ENCODE measurements at places on chromosomes 1 and 21. TPM values are rescaled to one million over a fixed set of nuclear protein-coding genes. Genes with fewer than 3 reads are reported as not detected.

The CITED4 gene
- 6.1 TPM for total RNA-seq

The HUNK gene
- under 0.01 TPM for total RNA-seq

The CSRP1 gene
- 556 TPM for total RNA-seq

The COL24A1 gene
- 0.87 TPM for total RNA-seq

The UBXN10 gene
- not detected for total RNA-seq

The SLC22A15 gene
- total RNA-seq: 1.9 TPM

The GPR137B gene
- total RNA-seq: 11.3 TPM

The PLA2G2F gene
- total RNA-seq: not detected

The PPM1J gene
- total RNA-seq: 0.53 TPM

The TAL1 gene
- 0.31 TPM for total RNA-seq

The UTS2 gene
- not detected for total RNA-seq

The CRNN gene
- not detected for total RNA-seq

The PLEKHO1 gene
- total RNA-seq: 39.2 TPM

The SH3D21 gene
- 1.3 TPM for total RNA-seq

The VPS13D gene
- total RNA-seq: 31.0 TPM

The FGGY gene
- total RNA-seq: 19.2 TPM

The TRIM62 gene
- total RNA-seq: 3.4 TPM

The BRDT gene
- total RNA-seq: not detected

The PRKCZ gene
- total RNA-seq: 2.2 TPM

The S100A3 gene
- 13.3 TPM for total RNA-seq

The TXNIP gene
- 51.5 TPM for total RNA-seq

The FAM76A gene
- 25.6 TPM for total RNA-seq

The KRTAP19-3 gene
- total RNA-seq: not detected

The SMIM1 gene
- 0.53 TPM for total RNA-seq

The KIF17 gene
- 0.19 TPM for total RNA-seq

The DPM3 gene
- 24.9 TPM for total RNA-seq

The SERPINC1 gene
- total RNA-seq: 0.12 TPM

The HES3 gene
- not detected for total RNA-seq

The VCAM1 gene
- 0.66 TPM for total RNA-seq

The DMBX1 gene
- total RNA-seq: not detected

The C8B gene
- total RNA-seq: not detected

The RNU1-4 gene
- 1,390 TPM for total RNA-seq

The GJA9 gene
- not detected for total RNA-seq

The NTMT2 gene
- total RNA-seq: not detected

The LCK gene
- not detected for total RNA-seq

The ANKRD35 gene
- total RNA-seq: 8.5 TPM

The NR1I3 gene
- total RNA-seq: not detected

The PRR9 gene
- total RNA-seq: not detected

The SOD1 gene
- total RNA-seq: 371 TPM

The TCHHL1 gene
- not detected for total RNA-seq

The FMOD gene
- total RNA-seq: 4.4 TPM

The ADORA1 gene
- not detected for total RNA-seq

The STYXL2 gene
- not detected for total RNA-seq

The TIE1 gene
- 12.3 TPM for total RNA-seq

The EPHA10 gene
- total RNA-seq: not detected

The BCAN gene
- total RNA-seq: not detected

The BEST4 gene
- 0.12 TPM for total RNA-seq

The HTR1D gene
- not detected for total RNA-seq

The ZNF593OS gene
- total RNA-seq: 0.19 TPM

The RBP7 gene
- not detected for total RNA-seq

The KRTAP12-2 gene
- total RNA-seq: not detected

The NOTCH2 gene
- total RNA-seq: 144 TPM

The CYP4A22 gene
- not detected for total RNA-seq

The ICOSLG gene
- total RNA-seq: 0.13 TPM

The IL19 gene
- total RNA-seq: not detected

The VASH2 gene
- total RNA-seq: under 0.01 TPM

The FMO1 gene
- total RNA-seq: not detected

All from aortic smooth muscle cell (primary cell).